ENCODE measurements at places on chromosomes 1 and 21. TPM values are rescaled to one million over a fixed set of nuclear protein-coding genes. Genes with fewer than 3 reads are reported as not detected.

GRCh38 chr1:27349784-27350662, 8.2 kb downstream of the SYTL1 start:
- no peak for DNase-seq

DNA sequence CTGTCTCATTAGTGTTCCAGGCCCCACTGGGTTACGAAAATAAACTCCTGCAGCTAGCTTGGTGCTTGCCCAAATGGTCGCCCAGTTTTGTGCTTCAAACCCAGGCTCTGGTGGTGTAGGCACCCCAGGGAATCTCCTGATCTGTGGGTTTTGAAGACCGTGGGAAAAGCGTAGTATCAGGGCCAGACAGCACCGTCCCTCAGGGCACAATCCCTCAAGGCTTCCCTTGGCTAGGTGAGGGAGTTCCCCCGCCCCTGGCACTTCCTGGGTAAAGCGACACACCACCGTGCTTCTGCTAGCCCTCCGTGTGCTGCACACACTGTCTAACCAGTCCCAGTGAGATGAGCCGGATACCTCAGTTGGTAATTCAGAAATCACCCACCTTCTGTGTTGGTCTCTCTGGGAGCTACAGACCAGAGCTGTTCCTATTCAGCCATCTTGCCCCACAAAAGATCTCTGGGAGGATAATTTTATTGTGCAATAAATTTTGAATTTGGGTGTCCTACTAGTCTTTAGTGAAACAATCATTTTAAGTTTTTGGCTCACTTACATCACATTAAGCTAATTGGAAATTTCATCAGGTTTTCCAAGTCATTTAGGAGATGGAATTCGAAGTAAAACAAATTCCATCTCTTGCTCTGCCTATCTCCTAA, 9.4 kb upstream of the SLC25A24 start:
- DNase-seq = peak; percentile 7

- peak; percentile 98 for DNase-seq
Measured at GRCh38 chr1:44807364-44808062, 362 bp upstream of the DYNLT4 start.

GRCh38 chr1:114453361-114453784, 57.6 kb downstream of the TRIM33 start:
- DNase-seq = no peak

- DNase-seq = no peak
Measured at GRCh38 chr1:177286396-177286795, 115.6 kb downstream of the BRINP2 start.

DNA sequence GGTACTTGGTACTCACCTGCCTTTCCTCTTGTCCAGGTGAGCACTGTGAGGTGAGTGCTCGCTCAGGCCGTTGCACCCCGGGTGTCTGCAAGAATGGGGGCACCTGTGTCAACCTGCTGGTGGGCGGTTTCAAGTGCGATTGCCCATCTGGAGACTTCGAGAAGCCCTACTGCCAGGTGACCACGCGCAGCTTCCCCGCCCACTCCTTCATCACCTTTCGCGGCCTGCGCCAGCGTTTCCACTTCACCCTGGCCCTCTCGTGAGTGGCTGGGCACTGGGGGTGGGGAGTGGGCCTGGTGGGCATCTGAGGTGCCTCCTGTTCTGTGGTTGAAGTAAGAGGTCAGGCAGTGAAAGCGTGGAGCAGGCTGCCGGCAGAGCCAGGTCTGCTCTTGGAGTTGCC, 11.7 kb downstream of the CELSR2 start:
- no peak for DNase-seq

DNA sequence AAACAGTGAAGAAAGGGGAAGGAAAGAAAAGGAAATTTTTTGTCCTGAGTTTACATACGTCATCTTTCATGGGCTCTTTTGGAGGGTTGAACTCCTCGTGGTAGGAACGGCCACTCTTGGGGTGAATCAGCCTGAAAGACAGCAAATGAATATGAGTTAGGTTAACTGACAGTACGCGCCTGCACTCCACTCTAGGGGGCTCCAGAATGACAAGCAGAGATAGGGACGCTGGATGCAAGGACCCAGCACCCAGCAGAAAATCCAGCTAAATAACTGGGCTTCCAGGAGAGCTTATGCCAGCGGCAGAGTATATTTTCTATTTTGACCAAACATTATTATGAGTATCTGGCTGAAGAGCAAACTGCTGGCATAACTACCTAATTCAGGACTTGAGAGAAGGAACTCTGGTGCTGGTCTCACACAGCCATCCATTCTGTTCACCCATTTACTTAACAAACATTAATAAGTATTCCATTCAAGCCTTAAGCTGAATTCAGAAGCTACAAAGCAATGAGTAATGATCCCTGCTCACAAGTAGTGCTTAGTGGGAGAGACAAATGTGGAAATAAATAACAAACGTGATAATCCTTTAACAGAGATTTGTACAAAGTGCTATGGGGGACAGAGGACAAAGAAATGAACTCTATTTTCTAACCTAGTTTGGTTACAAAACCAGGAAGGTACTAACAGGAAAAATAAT, 22.1 kb downstream of the AK2 start:
- no peak for DNase-seq

DNA sequence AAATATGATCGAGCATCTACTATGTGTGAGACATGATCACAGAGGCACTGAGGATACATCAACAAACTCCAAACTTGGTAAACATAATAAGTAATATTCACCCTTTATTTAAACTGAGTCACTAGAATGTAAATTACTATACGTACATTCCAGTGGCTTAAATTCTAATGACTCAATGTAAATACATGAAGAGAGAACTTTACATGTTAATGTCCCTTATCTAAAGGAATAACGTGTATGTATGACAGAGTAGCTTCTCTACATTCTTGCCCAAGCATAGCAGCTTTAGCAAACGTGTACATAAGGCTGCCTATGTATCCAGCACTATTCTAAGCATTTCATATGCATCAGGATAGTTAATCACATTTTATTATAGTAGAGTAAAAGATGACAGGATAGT, 111.8 kb upstream of the CYYR1 start:
- DNase-seq = no peak

DNA sequence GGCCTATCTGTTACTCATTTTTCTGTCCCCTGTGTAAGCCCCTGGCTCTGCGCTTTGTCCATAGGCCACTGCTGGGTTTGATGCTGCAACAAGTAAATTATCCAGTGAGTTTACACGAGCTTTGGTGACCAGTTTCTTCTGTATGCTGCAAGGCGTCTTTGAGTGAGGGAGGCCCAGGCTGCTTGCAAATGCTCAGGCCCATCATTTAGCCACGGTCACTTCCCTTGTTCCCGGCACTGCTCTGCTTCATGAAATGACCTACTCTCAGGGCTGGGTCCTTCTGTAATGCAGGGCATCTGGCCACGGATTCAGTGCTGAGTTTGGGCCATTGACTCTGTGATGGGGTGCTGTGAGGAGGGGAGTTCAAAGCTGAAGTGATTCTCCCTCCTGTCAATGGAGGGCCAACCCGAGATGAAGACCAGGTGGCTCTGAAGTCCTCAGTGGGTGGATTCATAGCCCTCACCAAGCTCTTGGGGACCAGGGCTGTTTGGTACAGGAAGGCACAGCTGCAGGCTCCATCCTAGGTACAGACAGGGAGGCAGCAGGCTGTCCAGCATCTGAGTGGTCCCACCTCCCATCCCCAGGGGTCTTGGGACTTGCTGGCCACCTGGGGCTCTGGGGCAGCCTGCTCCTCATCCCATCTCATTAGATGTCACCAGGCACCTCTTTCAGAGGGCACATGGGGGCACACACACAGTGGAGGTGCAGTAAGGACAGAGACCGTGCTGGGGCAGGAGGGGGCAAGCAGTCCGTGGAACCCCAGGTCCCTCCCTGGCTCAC, 21.7 kb downstream of the LHX4 start:
- DNase-seq = no peak

DNA sequence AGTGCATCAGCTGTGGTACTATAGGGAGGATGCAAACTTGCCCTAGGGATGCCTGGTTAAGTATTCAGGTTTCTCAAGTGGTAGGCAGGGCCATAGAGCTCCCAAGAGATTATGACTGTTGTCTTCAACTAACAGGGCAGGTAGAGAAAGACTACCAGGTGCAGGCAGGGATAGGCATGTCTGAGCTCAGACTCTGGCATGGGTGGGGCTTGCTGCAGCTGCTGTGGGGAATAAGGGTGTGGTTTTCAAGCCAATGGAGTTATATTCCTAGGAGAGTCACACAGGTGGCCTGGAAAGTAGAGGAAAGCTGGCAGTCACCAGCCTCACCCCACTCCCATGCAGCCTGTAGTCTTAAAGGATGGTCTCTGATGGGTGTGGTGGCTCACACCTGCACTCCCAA, 673.4 kb upstream of the ADGRL4 start:
- no peak for DNase-seq

- DNase-seq = no peak
Measured at GRCh38 chr1:224753491-224753890, 137.4 kb downstream of the CNIH3 start.

- no peak for DNase-seq
Measured at GRCh38 chr1:30793209-30793608, 35.6 kb upstream of the LAPTM5 start.

The THEM4 gene
- 106 TPM for total RNA-seq

The PTGFR gene
- not detected for total RNA-seq

The KIF21B gene
- 90.3 TPM for total RNA-seq

The MCOLN2 gene
- 20.3 TPM for total RNA-seq

The CD1D gene
- not detected for total RNA-seq

The CASQ2 gene
- not detected for total RNA-seq

The TNFRSF9 gene
- 0.15 TPM for total RNA-seq

The SLC16A4 gene
- total RNA-seq = 0.39 TPM
